ENCODE measurements at places on chromosomes 12 and 14.

DNA sequence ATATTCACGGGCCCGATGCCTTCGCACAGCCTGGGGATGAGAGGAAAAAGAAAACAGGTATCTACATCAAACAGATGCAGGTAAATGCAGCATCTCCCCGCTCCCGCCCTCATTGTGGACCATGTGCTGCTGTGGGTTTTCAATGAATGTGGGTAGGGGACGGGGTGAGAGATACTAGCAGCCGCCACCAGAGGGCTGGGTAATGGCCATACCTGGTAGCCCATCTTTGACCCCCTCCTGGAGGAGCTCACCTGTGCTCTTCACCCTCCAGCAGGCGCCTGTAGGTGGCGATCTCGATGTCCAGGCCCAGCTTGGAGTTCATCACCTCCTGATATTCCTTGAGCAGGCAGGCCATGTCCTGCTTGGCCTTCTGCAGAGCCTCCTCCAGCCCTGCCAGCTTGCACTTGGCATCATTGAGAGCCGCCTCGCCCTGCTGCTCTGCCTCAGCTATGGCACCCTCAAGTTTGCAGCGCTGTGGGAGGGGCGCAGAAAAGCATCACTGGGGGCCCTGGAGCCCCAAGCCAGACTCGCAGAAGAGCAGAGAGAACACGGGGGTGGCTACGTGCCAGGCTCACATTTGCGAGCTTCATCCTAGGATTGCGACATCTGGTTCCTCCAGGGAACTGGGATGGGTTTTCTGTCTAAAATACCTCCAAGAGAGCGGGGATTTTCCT is 10.2 kb downstream of the KRT82 start:
- H3K4me1 ChIP-seq: no peaks in the 10 kb centered on the region
- no peak for ATAC-seq
- no peak overlapping the region for H3K4me3 ChIP-seq
- H3K36me3 ChIP-seq: no peaks in the 10 kb centered on the region
- no peak overlapping the region for H3K27ac ChIP-seq
- peaks cover 3% of the 10 kb centered on the region for H3K27me3 ChIP-seq

DNA sequence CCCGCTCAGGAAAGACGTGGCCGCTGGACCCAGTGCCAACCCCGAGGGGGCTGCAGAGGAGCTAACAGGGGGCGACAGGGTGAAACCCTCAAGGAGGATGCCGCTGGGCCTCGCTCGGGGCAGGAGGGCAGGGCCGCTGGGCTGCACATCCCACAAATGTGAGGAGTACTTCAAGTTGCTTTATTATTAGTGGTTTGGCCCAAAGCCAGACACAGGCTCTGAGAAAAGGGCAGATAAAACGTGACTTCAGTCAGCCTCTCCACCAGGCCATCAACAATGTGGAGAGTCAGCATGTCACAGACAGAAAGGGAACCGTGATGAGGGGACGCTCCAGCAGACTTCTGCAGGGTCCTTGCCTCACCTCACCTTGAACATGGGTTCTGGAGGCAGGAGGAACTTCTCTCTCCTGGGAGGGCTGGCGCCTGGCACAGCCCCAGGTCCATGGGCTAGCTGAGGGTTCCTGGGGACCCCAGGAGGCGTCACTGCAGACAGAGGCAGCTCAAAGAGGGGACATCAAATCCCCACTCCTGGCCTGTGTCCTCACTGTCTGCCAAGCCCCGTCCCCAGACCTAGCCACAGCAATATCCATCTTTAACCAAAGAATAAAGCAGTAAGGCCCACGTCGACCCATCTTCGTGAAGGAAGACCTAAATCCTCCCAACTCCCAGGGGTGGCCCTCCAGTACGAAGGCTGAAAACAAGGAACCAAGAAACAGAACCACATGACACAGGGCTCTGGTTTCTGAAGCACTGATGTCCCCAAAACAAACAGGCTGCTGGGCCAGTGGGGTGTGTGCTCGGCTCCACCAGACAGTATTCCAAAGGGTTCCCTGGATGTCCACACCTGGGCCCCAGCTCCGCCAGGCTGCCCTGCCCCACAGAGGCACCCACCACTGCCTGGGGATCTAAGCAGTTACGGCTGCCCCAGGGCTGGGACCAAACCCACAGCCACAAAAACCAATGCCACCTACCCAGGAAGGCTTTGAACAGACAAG is 35.1 kb downstream of the CCDC85C start:
- ATAC-seq: no peak
- H3K4me1 ChIP-seq: no peaks in the 10 kb centered on the region
- H3K4me3 ChIP-seq: no peak overlapping the region
- H3K36me3 ChIP-seq: no peaks in the 10 kb centered on the region
- H3K27me3 ChIP-seq: no peaks in the 10 kb centered on the region
- peak overlapping the region; percentile 30 for H3K27ac ChIP-seq

DNA sequence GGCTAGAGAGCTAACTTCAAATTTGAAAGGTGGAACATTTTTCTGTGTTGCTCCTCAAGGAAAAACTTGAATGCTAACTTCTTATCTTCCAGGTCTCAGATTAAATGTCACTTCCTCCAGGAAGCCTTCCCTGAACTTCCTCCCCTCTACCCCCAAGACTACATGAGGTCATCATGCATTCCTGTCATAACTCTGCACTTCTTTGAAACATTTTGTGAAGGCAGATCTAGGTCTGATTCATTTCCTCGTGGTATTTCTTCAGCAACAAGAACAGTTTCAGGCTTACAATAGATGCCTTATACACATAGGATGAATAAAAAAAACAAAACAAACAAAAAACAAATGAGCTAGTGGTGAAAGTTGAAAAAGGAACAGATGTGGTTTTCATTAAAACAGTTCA is 97.1 kb upstream of the SRRM4 start:
- H3K27ac ChIP-seq: no peak overlapping the region
- no peak overlapping the region for H3K4me3 ChIP-seq
- peaks cover 5% of the 10 kb centered on the region for H3K27me3 ChIP-seq
- no peaks in the 10 kb centered on the region for H3K4me1 ChIP-seq

DNA sequence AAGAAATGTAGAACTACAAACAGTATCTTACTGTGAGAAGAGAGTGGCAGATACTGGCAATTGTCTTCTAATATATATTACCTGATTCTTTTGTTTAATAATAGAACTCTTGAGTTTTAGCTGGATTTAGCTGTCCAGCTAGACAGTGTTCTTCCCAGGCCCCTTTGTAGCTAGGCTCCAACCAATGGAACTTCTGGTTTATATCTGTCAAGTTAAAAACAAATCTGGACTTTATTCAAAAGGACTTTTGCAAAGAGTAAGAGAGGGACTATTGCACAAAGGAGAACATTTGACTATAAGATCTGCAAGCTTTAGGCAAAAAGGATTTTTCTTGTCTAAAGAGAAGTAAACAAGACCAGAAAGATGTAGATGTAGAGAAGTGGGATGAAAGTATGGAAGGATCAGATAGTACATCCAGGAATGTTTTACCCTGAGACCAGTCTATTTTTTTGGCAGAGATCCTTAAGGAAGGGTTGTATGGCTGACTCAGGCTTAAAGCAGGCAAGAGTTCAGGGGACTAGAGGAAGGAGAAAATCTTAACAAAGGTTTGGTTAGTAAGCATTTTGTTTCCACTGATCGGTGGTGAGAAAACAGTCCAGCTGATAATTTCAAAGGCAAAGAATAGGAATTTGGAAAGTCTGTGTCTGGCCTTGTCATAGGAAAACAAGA is 111.1 kb upstream of the PLEKHA5 start:
- H3K27ac ChIP-seq: no peak overlapping the region
- ATAC-seq: no peak
- no peaks in the 10 kb centered on the region for H3K36me3 ChIP-seq

DNA sequence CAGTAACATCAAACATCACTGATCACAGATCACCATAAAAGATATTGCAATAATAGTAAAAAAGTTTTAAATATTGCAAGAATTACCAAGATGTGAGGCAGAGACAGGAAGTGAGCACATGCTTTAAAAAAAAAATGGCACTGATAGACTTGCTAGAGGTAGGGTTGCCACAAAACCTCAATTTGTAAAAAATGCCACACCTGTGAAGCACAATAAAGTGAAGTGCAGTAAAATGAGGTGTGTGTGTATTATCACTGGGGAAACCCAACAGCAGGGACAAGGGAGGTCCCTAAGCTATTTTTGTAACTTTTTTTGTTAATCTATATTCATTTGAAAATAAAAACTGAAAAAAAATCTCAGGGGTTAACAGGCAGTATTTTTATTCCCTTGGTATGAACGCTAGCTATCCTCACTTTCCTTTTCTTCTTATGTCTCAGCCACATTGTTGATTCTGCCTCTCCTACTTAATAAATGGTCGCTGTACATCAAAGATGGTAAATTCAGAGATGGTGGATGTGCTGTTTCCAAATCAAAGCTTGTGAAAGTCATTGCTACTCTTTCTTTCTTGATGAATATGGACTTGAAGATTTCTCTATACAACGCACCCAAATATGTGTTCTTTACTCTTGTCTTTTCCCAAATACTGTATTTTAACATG is 14.0 kb upstream of the KLRD1 start:
- peak overlapping the region; percentile 10 for H3K4me3 ChIP-seq
- H3K4me1 ChIP-seq: peaks cover 11% of the 10 kb centered on the region
- H3K36me3 ChIP-seq: no peaks in the 10 kb centered on the region

DNA sequence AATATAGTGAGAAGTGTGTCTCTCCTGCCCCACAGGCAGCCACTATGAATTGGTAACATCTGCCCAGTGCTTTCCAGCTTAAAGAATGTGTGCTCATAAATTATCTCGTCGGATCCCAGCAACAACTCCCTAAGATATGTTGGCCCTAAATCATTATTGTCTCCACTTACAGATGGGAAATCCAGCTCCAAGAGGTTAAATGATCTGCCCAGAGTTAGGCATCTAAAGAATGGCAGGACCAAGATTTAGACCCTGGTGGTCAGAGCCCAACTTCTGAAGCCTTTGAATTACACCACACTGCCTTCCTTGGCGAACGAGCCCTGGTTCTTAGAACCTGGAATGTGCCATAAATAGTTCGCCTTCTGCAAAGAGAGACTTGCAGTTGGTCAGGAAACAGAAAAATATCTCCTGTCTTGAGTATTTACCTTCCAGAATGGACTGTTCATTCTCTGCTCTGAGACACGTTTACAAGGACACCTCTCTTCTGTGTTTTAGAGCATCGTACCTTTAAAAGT is 20.1 kb upstream of the PLEK2 start:
- no peak overlapping the region for H3K27ac ChIP-seq
- no peak for ATAC-seq
- H3K36me3 ChIP-seq: no peaks in the 10 kb centered on the region
- H3K27me3 ChIP-seq: peaks cover 2% of the 10 kb centered on the region

GRCh38 chr12:40263616-40264409 is 39.0 kb downstream of the LRRK2 start:
- H3K4me1 ChIP-seq: no peaks in the 10 kb centered on the region
- no peaks in the 10 kb centered on the region for H3K36me3 ChIP-seq
- no peak overlapping the region for H3K4me3 ChIP-seq
- H3K27me3 ChIP-seq: no peaks in the 10 kb centered on the region

DNA sequence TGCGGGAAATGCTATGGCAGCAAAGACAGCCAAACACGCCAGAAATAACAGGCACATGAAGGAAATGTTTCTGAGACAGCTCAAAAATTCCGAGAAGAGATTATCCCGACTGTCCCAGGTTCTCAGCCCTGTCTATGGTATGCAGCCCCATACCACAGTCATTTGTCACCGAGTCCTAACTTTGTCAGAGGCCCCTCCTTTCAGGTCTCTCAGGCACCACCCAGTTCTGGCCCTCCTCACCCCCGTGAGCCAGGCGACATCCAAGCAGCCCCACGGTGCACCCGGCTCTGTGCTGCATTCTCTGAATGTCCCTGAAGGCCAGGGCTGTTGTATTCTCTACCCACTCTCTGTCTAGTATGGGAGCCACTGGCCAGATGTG is 24.0 kb downstream of the SSH1 start:
- no peaks in the 10 kb centered on the region for H3K27me3 ChIP-seq
- no peak for ATAC-seq
- H3K27ac ChIP-seq: no peak overlapping the region
- peak overlapping the region; percentile 65 for H3K4me3 ChIP-seq
- H3K4me1 ChIP-seq: peaks cover 33% of the 10 kb centered on the region

GRCh38 chr12:130029151-130029550 is 125.3 kb upstream of the TMEM132D start:
- no peaks in the 10 kb centered on the region for H3K36me3 ChIP-seq
- H3K4me1 ChIP-seq: no peaks in the 10 kb centered on the region
- no peak overlapping the region for H3K27ac ChIP-seq
- no peak for ATAC-seq
- H3K27me3 ChIP-seq: peaks cover 3% of the 10 kb centered on the region

- no peak overlapping the region for H3K27ac ChIP-seq
- H3K27me3 ChIP-seq: no peaks in the 10 kb centered on the region
- ATAC-seq: no peak
- no peaks in the 10 kb centered on the region for H3K4me1 ChIP-seq
Observed at GRCh38 chr12:71190822-71191221, 33.0 kb upstream of the TSPAN8 start.

- no peaks in the 10 kb centered on the region for H3K36me3 ChIP-seq
- no peak overlapping the region for H3K27ac ChIP-seq
- no peaks in the 10 kb centered on the region for H3K27me3 ChIP-seq
- H3K4me1 ChIP-seq: no peaks in the 10 kb centered on the region
- no peak overlapping the region for H3K4me3 ChIP-seq
Observed at GRCh38 chr12:64145226-64145625, 76.9 kb downstream of the KICS2 start.

- H3K27me3 ChIP-seq: no peaks in the 10 kb centered on the region
- H3K27ac ChIP-seq: no peak overlapping the region
- H3K36me3 ChIP-seq: no peaks in the 10 kb centered on the region
- no peak overlapping the region for H3K4me3 ChIP-seq
Observed at GRCh38 chr14:79093531-79093930, 923.4 kb downstream of the NRXN3 start.

- no peak overlapping the region for H3K27ac ChIP-seq
- H3K4me3 ChIP-seq: no peak overlapping the region
- no peaks in the 10 kb centered on the region for H3K4me1 ChIP-seq
Observed at GRCh38 chr14:24880689-24881088, 169.3 kb downstream of the STXBP6 start.

- H3K36me3 ChIP-seq: peaks cover 38% of the 10 kb centered on the region
- peaks cover 33% of the 10 kb centered on the region for H3K4me1 ChIP-seq
- H3K27me3 ChIP-seq: no peaks in the 10 kb centered on the region
- H3K27ac ChIP-seq: peak overlapping the region; percentile 74
Observed at GRCh38 chr14:70665448-70666360, 24.0 kb downstream of the TTC9 start.

- peak; percentile 77 for ATAC-seq
- H3K36me3 ChIP-seq: no peaks in the 10 kb centered on the region
- H3K4me1 ChIP-seq: no peaks in the 10 kb centered on the region
- H3K27me3 ChIP-seq: no peaks in the 10 kb centered on the region
- no peak overlapping the region for H3K4me3 ChIP-seq
Observed at GRCh38 chr14:34322940-34323418, 139.1 kb downstream of the SPTSSA start.

DNA sequence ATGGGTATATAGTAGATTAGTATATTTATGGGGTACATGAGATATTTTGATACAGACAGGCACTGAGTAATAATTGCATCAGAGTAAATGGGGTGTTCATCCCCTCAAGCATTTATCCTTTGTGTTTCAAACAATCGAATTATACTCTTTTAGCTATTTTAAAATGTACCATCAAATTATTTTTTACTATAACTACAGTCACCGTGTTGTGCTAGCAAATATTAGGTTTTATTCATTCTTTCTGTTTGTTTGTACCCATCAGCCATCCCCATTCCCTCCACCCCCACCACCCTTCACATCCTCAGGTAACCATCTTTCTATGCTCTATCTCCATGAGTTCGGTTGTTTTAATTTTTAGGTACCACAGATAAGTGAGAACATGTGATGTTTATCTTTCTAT is 115.8 kb downstream of the NUBPL start:
- no peaks in the 10 kb centered on the region for H3K4me1 ChIP-seq
- no peak for ATAC-seq
- no peaks in the 10 kb centered on the region for H3K27me3 ChIP-seq
- no peak overlapping the region for H3K4me3 ChIP-seq

- H3K27me3 ChIP-seq: no peaks in the 10 kb centered on the region
- peaks cover 15% of the 10 kb centered on the region for H3K4me1 ChIP-seq
- no peak overlapping the region for H3K27ac ChIP-seq
Observed at GRCh38 chr12:132533584-132533958, 43.6 kb downstream of the FBRSL1 start.

All from activated T-helper 17 cell treated with anti-CD3 and anti-CD28 coated beads, Interleukin-2, amount 50 U/mL, for 72 hours (primary cell).